Lung (tissue), 17 donors: ENCODE measurements at places on chromosomes 1 and 21. TPM values are rescaled to one million over a fixed set of nuclear protein-coding genes. Genes with fewer than 3 reads are reported as not detected.

The OLFM3 gene
- polyA plus RNA-seq: not detected

The IFFO2 gene
- 8.0 TPM for polyA plus RNA-seq

- DNase-seq: no peak
Observed at GRCh38 chr1:219296430-219297355, 123.0 kb downstream of the LYPLAL1 start.

- no peak for DNase-seq
Observed at GRCh38 chr1:33698361-33699035, 165.4 kb upstream of the HMGB4 start.

DNA sequence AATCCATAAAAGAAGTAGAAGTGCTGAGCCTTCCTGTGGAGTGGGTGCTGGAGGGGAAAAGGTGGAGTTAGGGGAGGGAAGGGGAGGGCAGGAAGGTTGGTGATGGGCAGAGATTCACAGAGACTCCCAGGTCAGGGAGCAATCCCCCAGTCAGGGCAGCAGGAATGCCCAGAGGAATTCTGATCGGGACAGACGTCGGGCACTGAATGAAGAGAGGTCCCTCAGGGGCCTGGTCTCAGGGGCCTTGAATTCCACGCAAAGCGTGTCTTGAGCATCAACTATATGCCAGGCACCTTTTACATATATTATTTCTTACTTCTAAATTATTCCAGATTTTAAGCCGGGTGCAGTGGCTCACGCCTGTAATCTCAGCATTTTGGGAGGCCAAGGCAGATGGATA, 7.2 kb upstream of the PADI1 start:
- DNase-seq: no peak

The IGSF3 gene
- 6.3 TPM for polyA plus RNA-seq
